ENCODE measurements at places on chromosomes 1 and 21. TPM values are rescaled to one million over a fixed set of nuclear protein-coding genes. Genes with fewer than 3 reads are reported as not detected.

TMPRSS3 gene
- not detected for total RNA-seq

PATJ gene
- 121 TPM for total RNA-seq

HCRTR1 gene
- total RNA-seq = not detected

HPCA gene
- total RNA-seq = not detected

IL19 gene
- total RNA-seq = not detected

OXCT2 gene
- total RNA-seq = 2.7 TPM

LIN28A gene
- not detected for total RNA-seq

DNA sequence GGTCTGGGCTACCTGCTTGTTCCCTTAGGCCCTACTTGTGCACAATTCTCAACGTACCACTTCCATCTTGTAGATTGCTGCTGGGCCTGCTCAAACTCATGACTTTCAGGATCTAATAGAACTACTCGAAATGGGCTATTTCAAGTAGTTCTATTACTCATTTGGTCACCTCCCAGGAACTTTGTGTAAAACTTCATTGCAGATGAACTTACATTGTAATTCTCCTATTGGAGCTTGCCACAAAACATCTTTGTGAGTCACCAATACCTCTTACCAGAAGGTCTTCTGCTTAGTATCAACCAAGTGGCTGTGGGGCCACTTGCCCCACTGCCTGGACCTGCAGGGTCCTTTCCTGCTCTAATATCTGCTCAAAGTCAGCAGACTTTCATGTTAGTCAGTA lies 10.7 kb upstream of the MYOCOS start:
- DNase-seq = no peak

DNA sequence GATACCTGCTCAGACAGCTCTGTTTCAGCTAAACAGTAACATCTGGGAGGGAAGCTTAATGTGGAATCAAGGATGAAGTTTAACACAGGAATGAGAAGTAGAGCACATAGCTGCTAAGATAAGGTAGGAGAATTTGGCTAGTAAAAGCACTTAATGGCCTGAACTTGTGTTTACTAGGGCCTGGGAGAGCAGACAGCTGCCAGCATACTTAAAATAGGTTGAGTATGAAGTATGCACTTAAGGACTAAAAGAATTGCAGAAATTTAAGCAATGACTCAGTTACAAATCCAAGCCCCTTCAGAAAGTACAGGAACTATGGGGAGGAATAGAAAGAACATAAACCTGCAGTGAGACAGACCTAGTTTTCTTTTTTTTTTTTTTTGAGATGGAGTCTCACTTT lies 53.0 kb downstream of the BACH1 start:
- no peak for DNase-seq

- no peak for DNase-seq
Observed at GRCh38 chr1:86409416-86410021, 13.4 kb upstream of the ODF2L start.

DNA sequence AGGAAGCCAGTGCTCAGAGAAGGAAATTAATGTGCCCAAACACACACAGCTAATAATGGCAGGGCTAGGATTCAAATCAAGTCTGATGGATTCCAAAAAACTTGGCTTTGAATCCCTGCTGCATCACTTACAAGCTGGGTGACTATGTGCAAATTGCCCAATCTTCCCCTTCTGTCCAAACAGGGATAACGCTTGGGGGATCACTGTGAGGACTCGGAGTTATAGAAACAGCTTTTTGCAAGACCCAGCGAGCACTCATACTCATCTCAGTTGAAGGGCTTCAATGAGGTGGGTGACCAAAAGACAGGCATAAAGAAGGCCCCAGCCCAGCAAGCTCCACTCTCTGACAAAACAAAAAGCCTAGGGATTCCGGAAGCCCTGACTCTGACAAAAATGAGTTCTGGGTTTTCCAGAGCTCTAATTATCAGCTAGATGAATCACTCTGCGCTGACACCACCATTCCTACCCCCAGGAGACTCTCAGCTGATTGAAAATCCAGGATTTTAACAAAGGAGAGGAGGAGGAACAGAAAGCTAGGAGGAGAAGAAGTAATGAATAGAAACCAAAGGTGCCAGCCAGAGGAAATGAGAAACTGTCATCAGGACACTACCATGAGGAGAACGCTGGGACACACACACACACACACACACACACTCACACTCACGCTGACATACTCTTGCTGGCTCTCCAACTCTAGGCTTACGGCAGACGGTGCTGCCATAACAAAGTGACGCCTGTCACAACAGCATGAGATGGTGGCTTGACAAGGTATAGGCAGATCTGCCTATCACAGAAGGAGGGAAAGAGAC lies 1.6 kb upstream of the STK40 start:
- no peak for DNase-seq

GRCh38 chr21:39531840-39532239 lies 80.1 kb downstream of the SH3BGR start:
- no peak for DNase-seq

DNA sequence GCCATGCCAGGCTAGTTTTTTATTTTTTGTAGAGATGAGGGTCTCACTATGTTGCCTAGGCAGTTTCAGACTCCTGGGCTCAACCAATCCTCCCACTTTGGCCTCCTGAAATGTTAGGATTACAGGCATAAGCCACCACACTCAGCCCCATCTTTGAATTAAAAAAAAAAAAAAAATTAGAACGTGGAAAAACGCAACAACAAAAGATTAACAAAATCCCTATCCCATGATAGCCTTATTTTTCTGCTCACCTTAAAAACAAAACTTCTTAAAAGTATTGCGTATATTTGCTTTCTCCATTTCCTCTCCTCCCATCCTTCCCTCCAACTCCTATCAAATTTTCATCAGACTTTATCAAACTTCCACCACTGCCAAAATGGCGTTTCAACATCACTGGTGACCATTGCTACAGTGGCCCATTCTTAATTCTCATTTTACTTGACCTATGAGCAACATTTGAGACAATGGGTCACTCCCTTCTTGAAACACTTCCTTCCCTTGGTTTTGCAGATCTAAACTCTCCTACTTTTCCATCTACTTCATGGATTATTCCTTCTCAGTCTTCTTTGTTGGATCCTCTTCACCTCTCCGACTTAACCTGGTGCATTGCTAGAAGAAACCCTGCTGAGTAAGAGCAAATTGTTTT lies 579 bp upstream of the ZNF684 start:
- no peak for DNase-seq

GRCh38 chr1:246683521-246683920 lies 40.7 kb upstream of the SCCPDH start:
- DNase-seq = no peak

DNA sequence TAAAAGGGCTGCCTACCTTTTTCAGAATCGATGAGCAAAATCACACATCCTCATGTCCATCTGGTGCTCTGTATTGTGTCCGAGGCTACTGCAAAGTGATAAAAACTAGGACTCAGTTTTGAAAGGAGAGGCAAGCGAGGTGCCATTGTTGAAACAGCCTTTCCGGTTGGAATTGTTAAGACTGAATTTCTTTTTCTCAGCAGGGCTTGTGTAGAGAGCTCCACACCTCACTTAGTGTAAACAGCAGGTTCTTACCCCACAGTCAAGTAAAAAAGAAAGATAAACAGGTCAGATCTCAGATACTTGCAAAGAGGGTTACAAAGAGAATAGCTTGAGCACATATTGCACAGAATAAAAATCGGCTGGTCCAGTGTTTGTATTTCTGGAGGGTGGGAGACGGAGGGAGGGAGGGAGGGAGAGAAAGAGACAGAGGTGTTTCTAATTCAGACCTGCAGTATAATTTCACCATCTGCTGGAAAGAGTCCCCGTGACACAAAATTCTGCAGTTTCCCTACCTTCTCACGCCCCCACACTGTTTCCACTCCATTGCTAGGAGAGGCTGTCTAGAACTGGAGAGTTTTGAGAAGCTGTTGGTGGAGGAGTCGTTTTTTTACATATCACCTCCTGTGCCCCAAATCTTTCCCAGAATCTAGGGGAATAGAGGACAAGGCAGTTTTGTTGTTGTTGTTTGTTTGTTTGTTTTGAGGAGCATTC lies 82.5 kb downstream of the EDEM3 start:
- DNase-seq = no peak

DNA sequence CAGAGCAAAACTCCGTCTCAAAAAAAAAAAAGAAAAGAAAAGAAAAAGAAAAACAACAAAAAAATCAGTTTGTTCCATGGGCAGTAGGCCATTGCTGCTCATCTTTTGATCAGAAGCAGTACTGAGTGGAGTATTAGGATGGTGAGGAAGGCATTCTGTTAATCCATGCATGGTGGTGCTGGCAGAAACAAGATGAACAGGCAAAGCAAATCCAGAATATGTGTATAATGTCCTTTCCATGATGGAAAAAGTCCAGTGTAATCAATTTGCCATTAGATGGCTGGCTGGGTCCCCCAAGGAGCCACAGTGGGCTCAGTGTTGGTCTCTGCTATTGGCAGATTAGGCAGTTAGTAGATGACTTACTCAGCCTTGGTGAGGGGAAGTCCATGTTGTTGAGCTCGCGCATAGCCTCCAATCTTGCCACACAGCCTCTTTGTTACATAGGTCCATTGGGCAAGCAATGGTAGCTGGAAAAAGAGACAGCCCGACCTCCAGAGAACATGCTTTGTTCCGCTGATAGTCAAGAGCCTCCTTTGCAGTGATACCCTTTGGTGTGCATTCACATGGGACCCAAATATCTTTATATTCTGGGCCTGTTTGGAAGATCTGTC lies 23.3 kb downstream of the H3-3A start:
- DNase-seq = no peak

DNA sequence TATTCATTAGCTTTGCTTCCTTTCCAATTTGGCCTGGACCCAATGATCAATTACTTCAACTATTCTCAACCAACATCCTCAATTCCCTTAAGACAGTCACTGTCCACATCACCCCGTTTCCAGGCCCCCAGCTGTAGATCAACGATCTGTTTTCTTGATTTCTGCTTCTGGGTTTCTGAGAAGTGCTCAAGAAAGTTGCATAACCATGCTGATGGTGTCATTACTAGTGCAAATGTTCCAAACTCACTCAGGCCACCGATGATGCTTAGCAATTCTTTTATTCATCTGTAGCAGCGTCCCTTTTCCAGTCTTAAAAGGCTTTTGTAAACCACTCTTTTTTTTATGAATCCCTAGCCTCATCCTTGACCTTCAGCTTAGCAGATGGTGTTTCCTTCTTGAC lies 155.8 kb upstream of the PTGFR start:
- DNase-seq = peak; percentile 3

- no peak for DNase-seq
Observed at GRCh38 chr1:243230914-243231313, 24.2 kb downstream of the CEP170 start.

DNA sequence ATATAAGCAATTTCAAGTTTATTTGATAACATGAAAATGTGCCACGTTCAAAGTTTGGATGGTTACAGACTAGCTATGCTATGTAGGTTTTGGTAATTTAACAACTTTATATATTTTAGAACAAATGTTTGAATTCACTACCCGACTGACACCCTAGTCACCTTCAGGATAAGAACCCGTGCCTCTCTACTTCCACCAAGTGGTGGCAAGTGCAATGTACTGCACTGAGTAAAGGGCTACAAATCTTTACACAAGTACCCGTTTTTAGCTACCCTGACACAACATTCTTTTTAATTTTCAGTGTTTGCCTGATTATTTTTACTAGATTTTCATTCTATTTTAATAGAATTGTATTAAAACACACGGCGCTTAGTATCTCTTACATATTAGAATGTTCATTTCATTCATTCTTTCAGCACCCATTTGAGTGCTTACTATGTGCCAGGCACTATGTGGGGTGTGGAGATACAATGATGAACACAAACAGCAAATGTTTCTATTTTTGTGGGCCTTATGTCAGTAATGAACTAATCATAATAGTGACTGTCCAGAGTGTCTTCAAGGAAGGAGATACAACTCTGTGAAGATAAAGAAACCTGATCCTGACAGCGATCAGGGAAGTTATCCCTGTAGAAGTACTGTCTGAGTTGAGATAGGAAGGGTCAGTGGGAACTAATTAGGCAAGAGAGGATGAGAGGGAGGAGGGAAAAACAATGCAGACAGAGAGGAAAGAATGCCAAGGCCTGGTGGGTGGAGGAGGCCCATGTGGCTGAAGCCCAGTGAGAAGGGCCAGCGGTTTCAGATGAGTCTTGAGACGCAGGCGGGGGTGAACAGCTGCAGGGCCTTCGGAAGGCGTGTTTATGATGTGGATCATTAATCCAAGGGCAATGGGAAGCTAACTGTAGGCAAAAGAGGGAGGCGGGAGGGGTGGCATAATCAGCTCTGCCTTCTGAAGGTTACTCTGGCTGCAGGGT lies 3.8 kb downstream of the LCA5L start:
- DNase-seq = no peak

DNA sequence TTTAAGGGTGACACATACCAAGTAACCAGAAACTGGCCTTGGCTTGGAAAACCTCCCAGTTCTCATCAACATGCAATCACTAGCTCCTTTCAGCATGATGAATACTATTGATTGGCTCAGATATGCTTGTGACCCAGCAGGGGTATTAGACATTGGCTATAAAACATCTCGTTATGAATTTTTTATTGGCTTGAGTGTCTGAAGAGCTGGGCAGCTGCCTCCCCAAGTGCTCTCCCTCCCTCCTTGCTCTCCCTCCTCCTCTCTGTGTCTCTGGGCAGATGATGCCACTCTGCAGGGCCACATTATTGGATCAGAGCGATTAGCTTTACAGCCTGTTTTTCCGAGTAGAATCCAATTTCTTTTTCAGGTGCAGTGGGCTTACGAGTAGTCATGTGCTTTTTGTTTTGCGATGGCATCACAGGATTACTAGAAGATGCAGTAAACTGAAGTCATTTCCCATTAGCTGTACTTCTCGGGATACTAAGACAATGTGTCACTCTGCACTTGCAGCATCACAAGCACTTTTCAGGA lies 79.3 kb upstream of the ATF3 start:
- no peak for DNase-seq

DNA sequence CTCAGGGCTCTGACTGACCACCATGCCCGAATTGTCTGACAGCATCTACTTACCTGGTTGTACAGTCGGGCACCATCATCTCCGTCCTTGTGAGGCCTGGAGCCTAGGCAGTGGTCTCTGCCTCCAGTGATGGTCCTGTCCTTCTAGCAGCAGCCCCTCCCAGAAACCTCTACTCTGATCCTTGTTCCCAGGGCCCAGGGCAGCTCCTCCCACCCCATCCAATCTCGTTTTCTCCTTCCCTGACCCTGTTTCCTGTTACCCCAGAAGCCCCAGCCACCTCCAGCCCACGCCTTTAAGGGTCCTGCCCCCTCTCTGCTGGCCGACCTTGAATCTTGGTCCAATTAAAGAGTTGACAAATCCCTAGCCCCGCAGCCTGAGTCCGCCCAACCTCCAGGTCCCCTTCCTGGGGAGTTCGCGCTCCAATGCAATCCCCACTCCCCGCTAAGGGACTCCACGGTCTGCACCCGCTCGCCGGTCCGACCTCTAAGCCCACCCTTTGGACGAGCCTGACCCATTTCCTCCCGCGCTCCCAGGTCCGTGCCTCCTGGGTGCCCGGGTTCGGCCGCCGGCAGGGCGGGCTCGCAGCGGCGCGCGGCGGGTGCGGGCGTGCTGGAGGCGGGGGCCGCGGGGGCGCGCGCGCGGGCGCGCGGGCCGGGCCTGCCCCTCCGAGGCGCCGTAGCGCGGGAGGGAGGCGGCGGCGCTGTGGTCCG lies at the start of gene B4GALT2:
B4GALT2 (plus strand) TSS at position 660 of the 710 bp plus-strand sequence. CDS start 1,951 bp downstream, outside the sequence.
- peak; percentile 55 for DNase-seq

- no peak for DNase-seq
Observed at GRCh38 chr1:79895573-79895972, 889.0 kb upstream of the ADGRL4 start.

All from heart right ventricle (tissue), 16 donors.